ENCODE measurements at places on chromosomes 12 and 14.
A peak's percentile ranks its signal among the peaks of the same experiment; 100 is the strongest.

DNA sequence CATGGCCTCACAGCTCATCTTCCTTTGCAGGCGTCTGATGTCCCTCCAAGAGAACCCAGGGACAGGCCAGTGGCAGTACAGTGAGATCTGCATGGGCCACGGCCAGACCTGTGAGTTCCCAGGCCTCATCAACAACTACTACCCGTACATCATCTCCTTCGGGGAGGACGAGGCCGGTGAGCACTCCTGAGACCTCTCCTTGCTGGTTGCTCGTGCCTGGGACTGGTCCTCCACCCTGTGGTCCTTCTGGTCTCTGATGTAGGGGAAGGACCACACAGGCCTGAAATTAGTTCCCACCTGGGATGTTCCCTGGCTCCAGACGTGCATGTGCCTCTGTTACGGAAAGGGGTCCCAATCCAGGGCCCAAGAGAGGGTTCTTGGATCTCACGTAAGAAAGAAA lies 17.9 kb downstream of the HHIPL1 start:
- no peak for DNase-seq

DNA sequence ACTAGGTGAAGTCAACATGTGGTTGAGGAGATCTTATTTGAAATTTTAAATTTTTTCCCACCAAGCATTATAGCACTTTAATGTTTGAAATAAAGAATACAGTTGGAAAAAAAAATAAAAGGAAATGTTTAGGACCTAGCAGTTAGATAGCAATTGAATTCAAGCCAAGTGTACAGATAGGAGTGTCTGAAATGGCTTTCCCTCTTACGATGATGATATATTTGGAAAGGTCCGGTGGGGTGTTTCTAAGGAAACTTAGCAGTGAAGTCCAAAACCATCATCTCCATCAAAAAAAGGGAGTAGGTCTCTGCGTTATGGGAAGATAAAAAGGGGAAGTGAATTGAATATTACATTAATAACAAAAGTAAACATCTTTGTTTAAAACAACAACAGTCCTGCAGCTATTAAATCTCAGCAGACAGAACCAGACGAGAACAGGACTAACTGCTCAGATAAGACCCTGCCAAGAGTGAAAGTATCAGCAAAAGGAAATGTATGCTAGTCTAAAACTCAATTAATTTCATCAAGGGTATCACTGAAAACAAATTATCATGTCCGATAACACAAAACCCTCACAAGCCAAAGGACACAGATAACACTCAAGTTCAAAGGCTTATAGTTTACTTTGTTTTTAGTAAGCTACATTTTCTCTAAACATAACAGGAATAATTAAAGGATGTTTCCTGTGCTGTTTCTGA lies 242.0 kb downstream of the BMP4 start:
- DNase-seq = no peak

GRCh38 chr12:13534645-13535398 lies 338.3 kb downstream of the EMP1 start:
- peak; percentile 52 for DNase-seq

DNA sequence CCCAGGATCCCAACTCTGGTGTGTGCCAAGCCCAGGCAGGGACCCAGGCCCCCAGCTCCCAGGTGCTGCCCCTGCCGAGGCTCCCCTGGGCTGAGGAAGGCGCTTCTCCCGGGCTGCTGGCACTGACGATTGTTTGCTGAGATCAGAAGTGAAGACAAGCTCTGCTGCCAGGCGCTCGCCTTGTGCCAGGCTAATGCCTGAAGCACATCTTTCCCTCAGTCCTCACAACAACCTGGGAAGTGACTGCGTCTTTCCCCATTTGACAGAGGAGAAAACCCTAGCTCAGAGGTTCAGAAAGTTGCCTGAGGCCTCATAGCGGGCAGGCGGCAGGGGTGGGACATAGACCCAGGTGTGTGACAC lies 36.8 kb downstream of the ANKRD9 start:
- DNase-seq = no peak

DNA sequence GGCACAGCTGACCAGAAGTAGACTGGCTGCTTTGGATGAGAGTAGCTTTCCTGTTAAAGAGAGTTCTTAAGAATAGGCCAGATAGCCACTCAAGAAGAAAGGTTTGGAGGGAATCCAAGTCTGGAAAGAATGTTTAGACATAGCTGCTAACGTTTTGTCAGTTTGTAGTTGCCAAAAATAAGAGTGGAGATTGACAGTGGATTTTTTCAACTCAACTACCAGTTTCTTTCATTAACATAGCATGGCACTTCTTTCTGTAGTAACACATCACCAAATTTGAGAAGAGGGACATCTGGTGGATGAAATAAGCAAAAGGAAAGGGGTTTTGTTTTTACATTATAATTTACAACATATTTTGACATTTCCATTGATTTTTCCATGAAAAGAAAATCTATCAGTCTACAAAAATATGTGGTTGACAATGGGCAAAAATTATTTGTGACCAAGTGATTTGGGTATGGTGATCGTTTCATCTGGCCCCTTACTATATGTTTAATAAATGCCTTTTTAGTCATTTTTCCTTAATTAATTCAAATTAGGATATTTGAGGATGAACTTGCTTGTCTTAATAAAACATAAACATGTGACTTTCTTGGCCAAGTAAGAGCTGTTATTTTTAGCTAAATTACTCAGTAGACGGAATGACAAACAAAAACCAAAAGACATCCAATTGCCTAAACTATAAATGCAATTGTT lies 71.1 kb downstream of the PTPRR start:
- peak; percentile 52 for DNase-seq

DNA sequence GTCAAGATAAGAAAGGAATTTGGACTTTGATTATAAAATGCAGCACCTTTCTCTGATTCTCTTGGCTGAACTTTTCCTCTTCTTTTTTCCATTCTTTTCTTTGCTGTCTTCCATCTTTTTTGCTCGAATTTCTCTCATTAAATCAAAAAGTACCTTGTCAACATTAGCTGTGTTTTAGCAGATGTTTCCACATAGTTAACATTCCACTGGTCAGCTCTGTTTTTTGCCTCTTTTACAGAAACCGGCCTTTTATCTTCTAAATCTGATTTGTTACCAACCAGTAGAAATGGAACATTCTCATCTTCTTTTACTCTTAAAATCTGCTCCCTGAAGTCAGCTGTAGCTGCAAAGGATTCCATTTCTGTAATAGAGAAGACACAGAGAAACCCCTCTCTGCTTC lies 71.1 kb upstream of the SYT1 start:
- DNase-seq = no peak

GRCh38 chr12:115402443-115403180 lies 718.6 kb upstream of the TBX3 start:
- no peak for DNase-seq

- peak; percentile 100 for DNase-seq
Observed at GRCh38 chr12:122946690-122947341, 19.4 kb downstream of the ABCB9 start.

- no peak for DNase-seq
Observed at GRCh38 chr14:51189600-51190376, 50.3 kb upstream of the TMX1 start.
